ENCODE measurements at places on chromosomes 5 and 9. TPM values are rescaled to one million over a fixed set of nuclear protein-coding genes. Genes with fewer than 3 reads are reported as not detected.

Gene F2RL2
- total RNA-seq: not detected

Gene NR4A3
- total RNA-seq: 4.1 TPM

Gene FAM169A
- 9.5 TPM for total RNA-seq

Gene IL31RA
- not detected for total RNA-seq

Gene INSL6
- total RNA-seq: not detected

Gene SPATA31E1
- total RNA-seq: 0.71 TPM

Gene TNFSF15
- not detected for total RNA-seq

Gene LHX3
- total RNA-seq: 0.81 TPM
